ENCODE measurements at places on chromosomes 4 and X.

DNA sequence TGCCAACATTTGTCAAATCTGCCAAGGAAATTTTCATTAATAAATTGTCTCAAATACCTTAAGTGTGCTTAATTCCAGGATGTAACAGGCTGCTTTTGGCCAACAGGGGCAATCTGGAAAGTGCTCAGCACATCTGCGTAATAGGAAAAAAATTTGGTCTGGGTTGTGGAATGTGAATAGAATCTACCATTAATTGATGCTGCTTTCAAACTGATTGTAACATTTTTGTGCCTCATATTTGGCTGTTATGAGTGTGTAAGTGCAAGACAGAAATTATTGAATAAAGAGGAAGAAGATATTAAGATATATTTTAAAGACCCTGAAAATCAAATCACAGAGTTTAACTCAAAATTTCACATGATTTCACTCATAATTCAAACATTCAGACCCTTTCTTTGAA, 41.1 kb downstream of the REELD1 start:
- no peak for DNase-seq

DNA sequence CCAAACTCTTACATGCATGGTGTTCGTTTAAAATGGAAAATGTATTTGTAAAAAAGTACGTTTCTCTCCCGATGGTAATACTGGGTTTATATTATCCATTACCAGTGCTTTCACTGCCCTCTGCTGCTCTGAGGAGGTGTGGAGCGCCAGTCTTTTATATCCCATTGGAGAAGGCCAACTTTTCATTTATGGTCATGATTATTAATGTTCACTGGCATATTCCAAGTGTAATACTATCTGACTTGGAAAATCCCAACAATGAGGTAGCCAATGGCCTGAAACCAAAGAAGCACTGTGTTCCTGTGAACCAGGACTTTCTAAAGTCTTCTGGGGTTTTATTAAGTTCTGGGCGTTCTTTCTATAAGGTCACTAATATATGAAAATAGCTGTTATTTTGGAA, 80.7 kb downstream of the SYNPO2 start:
- DNase-seq = no peak

DNA sequence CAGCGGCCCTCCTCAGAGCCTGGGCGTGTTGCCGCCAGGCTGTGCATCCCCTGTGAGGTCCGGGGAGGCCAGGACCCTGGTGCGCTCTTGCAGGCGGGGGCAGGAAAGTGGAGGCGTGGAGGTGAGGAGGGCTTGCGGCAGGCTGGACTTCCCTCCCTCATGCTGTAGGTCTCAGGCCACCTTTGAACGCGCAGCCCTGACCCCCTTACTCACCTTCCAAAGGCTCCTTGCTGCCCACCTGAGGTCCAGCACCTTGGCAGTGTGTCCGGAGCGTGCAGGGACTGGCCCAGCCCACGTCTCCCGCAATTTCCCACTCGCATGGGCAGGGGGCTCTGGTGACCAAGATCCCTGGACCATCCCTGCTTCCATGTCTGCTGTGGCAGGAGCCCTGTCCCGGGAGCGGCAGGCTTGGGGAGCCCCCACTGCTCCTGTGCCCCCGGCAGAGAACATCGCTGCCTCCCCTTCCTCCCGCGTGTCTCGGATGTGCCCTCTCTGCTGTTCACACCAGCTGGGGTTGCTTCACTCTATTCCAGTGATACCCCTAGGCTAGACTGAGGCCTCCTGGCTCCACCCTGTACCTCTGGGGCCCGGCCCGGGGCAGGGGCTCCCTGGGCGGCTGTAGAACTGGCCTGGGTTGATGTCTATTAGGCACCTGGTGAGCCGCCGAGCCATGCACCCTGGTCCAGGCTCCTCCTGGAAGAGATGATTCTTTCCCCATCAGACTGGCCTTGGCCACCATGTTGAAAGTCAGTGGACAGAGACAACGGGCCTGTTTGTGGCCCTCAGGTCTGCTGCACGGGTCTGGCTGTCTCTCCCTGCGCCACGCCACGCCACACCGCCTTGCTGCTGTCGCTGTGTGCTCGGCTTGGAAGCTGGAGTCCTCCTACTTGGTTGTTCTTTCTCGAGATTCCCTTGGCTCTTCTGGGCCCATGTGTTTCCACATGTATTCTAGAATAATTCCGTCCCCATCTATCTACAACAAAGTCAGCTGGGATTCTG, 95.4 kb upstream of the ADRA2C start:
- DNase-seq = no peak

DNA sequence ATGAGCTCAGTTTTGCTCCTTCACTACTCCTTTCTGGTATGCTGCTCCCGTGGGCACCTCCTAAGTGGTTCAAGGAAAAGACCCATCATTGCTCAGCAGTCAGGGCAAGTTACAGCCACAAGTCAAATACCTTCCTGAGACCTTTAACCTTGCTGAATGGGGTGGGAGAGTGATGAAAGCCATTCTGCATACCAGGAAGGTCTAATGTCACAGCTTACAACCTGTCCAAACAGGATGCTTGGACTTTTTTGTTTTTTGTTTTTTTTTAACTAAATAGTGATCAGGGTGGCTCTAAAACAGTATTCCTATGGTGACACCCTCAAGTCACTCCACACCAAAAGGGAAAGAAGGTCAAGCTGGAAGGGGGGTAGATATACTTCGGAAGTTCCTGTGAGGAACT, 93.1 kb downstream of the GPC3 start:
- no peak for DNase-seq

GRCh38 chr4:169975131-169975837, 50.9 kb downstream of the MFAP3L start:
- no peak for DNase-seq

DNA sequence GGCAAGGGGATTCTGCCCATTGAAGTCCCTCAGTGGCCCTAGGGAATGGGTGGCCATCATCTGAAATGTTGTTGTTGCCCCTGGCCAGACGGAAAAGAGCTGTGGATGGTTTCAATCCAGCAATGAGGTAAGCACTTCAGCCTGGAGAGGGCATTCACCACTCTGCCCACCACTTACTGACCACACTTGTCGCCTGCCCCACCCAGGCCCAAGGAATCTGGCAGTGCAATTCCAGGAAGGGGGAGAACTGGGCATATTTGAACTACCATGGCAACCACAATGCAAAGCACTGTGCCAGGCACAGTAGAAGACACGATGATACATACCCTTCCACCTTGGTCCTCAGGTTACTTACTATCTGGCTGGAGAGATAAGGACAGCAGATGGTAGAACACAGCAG, 161.6 kb downstream of the PDGFRA start:
- DNase-seq = no peak

GRCh38 chr4:48939785-48940184, 33.2 kb upstream of the OCIAD2 start:
- DNase-seq = no peak

GRCh38 chrX:35858361-35858760, 60.2 kb downstream of the MAGEB16 start:
- DNase-seq = no peak

- DNase-seq = no peak
Measured at GRCh38 chrX:15143825-15144121, 126.1 kb downstream of the ASB9 start.

- DNase-seq = no peak
Measured at GRCh38 chr4:88860586-88860985, 163.0 kb upstream of the NAP1L5 start.

GRCh38 chrX:12010436-12010835, 127.8 kb upstream of the FRMPD4 start:
- DNase-seq = no peak

DNA sequence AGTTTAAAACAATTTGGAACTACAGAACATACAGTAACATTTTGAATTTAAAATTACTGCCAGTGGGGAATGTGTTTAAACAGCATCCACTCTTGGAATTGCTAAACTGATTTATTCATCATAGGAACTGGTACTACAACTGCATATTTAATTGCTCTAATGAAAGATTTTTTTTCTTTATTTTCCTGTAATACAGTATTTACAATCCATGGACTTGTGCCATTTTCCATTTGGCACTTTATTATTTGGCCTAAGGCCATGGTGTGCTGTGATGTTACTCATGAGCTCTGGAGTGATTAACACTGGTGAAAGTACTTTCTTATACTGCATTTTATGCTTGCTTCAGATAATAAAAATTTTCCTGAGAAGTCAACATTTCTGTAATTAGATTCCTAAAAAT, 69.7 kb upstream of the NUDT6 start:
- no peak for DNase-seq

GRCh38 chr4:138537731-138538490, 295.8 kb upstream of the SLC7A11 start:
- DNase-seq = no peak

DNA sequence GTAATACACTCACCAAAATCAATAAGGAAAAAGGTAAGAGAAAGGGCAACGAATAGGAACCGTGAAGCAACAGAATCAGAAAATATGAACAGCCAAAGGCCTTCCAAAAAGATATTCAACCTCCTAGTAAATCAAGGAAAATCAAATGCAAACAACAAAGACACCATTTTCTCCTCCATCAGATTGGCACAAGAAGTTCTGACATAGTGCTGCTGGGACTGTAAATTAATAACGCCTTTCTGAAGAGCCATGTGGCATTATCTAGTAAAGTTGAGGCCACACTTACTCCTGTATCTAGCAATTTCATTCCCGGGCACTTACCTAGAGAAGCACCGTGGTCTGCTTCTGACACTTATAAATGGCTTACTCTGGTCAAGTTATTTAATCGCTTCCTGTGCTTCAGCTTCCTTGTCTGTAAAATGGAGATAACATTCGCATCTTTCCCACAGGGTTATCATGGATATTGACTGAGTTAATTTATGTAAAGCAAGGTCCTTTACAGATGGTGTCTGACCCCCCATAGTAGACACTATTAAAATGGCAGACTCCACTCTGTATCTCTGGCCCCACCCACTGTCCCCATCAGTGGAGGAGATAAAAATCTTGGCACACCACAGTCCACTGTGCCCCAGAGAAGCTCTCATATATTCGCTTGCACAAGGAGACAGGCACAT, 20.5 kb upstream of the ENPP6 start:
- DNase-seq = no peak

- no peak for DNase-seq
Measured at GRCh38 chr4:138452826-138453225, 210.7 kb upstream of the SLC7A11 start.

DNA sequence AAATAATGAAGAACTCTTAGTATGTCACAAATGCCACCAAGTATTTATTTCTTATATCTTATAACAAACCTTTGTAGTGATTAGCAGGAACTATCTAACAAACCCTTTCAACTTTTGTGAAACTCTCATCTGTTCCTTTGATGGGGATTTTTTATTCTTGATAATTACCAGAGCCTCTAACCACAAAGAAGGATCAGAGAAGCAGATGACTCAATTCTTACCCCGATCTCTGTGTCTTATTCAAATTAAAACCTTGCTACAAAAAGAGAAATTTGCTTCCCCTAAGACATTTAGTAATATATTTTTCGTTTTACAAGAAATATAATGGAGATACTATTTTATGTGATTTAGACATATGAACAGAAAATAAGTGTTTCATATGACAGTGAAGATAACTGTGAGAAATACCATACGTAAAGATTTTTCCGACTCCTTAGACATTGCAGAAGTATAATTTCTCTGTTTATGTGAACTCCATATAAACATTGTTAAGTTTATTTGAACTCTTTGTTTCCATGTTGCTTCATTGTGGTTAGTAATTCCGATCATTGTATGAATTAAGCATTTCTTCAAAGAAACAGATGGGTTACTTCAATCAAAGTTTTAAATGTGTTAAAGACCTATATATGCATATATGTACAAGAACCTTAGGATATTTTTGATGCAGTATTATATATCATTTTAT, 205.4 kb downstream of the CFAP299 start:
- no peak for DNase-seq

DNA sequence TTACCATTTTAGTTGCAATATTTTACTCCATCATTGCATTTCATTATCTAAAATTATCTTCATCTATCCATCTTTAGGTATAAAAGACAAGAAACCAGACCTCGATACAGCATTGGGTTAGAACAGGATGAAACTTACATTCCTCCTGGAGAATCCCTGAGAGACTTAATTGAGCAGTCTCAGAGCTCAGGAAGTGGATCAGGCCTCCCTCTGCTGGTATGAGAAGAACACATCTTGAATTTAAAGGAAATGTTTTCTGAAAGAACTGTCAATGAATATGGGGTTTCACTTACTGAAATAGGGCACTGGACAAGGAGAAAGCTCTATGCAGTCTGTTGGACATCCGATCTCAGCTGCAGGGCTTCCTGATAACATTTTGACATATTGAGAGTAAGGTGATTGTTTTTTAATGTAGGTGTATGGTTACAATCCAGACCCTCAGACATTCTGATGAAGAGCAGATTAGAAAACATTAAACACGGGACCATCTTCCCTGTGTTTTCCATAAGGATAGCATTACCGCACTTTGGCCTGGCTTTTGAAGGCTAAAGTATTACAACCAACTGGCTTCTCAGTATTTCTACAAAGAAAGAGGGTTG, 367.2 kb downstream of the BMPR1B start:
- peak; percentile 14 for DNase-seq

GRCh38 chr4:124583797-124584196, 128.7 kb downstream of the ANKRD50 start:
- DNase-seq = no peak

DNA sequence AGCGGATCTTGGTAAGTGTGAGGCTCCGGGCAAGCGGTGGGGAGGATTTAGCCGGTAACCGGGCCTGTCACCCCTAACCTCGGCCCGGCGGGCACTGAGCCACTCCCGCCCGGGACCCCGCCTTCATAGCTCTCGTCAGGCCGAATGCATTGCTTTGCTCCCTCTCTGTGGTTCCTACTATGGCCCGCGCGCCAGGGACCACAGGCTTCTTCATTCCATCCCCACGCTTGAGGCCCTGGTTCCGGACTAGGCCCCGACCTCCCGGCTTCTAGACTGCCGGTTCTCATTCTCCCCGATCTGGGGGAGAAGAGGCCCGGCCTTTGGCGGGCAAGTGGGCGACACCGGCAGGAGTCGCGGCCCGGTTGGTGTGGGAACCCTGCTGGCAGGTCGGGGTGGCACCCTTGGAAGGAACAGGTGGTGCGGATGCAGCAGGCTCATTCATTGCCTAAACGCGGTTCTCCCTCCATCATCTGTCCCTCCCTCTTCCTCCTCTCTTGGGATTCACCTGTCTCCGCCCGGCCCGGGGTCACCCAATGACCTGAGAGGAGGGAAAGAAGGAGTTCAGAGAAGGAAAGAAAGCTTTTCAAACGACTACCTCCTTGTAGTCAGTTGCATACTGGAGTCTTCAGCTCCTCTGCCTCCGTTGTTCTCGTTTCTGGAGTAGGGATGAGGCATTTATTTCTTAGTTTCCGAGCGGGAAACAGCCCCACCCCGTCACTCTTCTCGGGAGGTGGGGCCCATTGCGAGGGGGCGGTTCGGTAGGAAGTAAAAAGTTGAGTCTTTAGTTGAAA, at the start of gene NDUFC1:
TSS of gene NDUFC1 (minus strand) at position 657 of the 791 bp plus-strand sequence. CDS start 6,679 bp downstream, outside the sequence.
- peak; percentile 75 for DNase-seq

GRCh38 chr4:37650481-37650880, 35.7 kb downstream of the RELL1 start:
- no peak for DNase-seq
